ENCODE measurements at places on chromosomes 4 and X. TPM values are rescaled to one million over a fixed set of nuclear protein-coding genes. Genes with fewer than 3 reads are reported as not detected.

DNA sequence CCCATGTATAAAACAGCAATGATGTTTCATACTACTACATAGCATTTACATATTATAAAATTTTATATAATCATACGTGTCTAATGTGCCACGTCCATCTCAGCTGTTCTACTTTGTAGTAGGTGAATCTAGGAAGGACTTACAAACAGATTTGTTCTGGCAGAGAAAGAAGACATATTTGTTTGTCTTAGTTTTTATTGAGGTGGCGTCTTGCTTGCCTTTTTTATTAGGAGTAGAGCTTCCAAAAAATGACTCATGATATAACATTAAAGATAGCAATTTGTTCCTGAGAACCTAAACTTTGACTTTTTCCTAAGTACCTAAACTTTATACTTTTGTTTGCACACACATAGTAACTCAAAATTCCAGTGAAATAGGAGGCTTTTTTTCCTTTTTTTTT, 64.6 kb downstream of the CLDN22 start:
- DNase-seq: no peak

- peak; percentile 8 for DNase-seq
These were observed 133.6 kb upstream of the ARHGEF9 start for GRCh38 chrX:63918611-63919010.

GRCh38 chr4:122785099-122785498, 41.5 kb upstream of the FGF2 start:
- DNase-seq: no peak

DNA sequence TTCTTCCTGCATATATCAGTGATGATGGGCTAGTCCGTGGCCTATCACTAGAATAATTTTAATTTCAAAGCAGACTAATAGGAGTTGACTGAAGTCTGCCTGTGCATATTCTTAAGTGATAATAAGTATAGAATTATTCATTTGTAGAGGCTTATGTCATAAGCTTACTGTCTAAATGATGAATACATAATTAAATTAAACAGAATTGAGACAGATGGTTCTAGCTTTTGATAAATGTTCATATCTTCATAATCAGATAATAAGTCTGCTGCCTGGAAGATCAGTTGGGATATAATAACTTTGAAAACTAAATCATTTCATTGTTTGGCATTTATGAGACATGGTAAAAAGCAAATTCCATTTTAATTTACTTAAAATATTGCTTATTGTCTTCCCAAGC, 1175.6 kb downstream of the TECRL start:
- no peak for DNase-seq

DNA sequence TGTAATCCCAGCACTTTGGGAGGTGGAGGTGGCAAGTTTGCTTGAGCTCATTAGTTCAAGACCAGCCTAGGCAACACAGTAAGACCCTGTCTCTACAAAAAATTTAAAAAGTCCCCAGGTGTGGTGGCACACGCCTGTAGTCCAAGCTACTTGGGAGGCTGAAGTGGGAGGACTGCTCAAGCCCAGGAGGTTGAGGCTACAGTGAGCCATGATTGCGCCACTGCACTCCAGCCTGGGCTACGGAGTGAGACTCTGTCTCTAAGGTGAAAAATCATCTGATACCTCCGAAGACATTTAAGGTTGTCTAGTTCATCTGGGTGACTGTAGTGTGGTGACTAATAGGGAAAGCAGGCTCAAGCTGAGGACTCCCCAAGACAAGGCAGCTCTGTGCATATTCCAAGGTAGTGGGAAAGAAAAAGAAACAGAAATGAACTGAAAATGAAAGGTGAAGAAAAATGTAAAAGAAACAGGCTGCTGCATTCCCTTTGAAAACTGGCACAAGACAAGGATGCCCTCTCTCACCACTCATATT, 23.3 kb downstream of the FRYL start:
- DNase-seq: no peak

- DNase-seq: peak; percentile 6
These were observed 40.0 kb downstream of the TXK start for GRCh38 chr4:48093991-48094416.

DNA sequence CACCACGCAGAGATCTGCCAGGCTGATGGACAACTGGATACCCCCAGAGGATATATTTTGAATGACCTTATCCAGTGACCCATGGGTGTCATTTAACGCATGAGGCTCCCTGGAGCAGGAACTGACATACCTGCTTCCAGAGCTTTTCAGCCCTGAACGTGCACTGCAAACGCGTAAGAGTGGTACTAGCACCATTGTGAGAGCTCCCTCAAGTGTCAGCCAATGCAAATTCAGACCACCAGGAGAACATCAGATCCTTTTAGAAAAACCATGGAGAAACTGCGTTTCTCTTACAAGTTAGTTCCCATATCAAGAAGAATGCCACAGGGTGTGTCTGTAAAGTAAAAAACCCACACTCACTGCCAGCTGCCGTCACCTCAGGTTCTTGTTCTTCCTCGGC, 7.3 kb downstream of the TREX2 start:
- no peak for DNase-seq

- DNase-seq: no peak
These were observed 325.5 kb upstream of the SLC7A11 start for GRCh38 chr4:138567696-138568095.

- DNase-seq: no peak
These were observed 67.5 kb downstream of the NHSL2 start for GRCh38 chrX:71978164-71978563.

DNA sequence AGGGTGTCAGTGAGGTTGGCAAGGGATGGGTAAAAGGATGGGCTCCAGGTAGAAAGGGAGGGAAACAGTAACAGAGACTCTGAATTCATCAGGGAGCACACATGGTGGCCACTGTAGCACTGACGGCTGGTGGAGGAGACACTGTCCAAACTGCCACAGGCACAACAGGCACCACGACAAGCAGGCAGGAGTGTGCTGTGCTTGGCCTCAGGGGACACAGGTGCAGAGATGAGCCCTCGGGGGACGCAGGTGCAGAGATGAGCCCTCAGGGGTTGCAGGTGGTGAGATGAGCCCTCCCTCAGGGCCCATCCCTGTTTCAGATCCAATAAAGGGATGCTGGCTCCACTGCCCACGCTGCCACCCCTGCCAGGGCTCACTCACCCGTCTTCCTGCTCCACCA, 7.6 kb downstream of the PDE6B start:
- DNase-seq: no peak

GRCh38 chr4:38663090-38663800, 754 bp upstream of the KLF3 start:
- no peak for DNase-seq

GRCh38 chr4:141417387-141417786, 196.7 kb downstream of the ZNF330 start:
- DNase-seq: peak; percentile 54

GRCh38 chrX:134990475-134990800, 353 bp upstream of the SMIM10 start:
- DNase-seq: no peak

- DNase-seq: no peak
These were observed 19.4 kb upstream of the AR start for GRCh38 chrX:67524428-67524827.

- no peak for DNase-seq
These were observed 83.2 kb upstream of the SCML1 start for GRCh38 chrX:17654116-17654515.

GRCh38 chr4:84928089-84928488, 38.4 kb downstream of the WDFY3 start:
- no peak for DNase-seq

DNA sequence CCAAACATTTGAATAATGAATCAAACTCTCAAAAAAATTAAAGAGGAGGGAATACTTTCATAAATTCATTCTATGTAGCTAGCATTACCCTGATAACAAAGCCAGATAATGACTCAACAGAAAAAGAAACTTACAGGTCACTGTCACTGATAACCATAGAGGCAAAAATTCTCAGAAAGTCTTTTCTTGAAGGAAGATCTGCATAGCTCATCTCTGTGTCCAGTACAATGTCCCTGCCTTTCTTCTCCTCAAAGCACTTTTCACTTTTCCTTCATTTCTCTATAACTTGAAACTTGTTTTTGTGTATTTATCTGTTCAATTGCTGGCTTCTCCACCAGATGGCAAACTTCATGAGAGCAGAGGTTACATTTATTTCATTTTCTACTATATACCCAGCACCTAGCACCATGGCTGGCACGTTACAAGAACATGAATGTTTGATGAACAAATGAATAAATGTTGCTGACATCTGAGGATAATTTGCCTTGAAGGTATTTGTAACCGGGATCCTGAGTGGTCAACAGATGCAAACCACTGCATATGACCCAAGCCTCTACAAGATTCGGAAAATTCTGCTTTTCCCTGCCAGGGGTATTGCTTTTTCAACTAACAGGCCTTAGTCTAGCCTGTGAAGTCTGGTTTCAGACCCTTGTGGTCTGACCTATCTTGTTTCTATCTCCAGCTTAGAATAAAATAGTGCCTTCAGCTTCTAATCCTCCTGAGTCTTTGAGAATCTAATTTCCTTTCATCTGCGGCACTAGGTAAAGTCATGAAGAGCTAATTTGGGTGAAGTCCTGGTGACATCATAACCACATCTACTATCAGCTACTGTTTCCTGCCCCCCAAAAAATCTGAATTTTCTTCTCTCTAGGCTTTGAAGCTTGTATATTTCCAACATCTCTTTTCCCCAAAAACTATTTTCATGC, 52.5 kb upstream of the ANTXR2 start:
- DNase-seq: no peak

DNA sequence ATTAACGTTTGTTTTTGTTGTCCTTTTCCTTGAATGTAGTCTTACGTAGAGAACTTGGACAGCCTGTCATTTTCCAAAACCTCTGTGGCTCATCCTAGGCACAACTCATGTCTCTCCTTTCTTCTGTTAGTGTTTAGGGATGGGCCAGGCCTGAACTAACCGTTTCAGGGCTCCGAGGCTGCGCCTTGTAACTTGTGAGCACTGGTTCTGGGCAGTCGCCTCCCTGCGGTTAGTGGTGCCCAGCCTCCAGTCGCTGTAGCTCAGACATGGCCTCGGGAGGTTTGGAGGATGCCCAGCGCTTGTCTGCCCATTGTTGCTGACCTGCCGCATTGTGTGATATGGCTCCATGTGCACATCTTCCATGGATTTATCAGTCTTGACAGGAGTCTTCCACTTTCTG, 32.8 kb downstream of the TMEM131L start:
- no peak for DNase-seq

GRCh38 chr4:156374069-156374468, 420.4 kb upstream of the CTSO start:
- no peak for DNase-seq

GRCh38 chr4:128862608-128863311, 53.3 kb downstream of the JADE1 start:
- no peak for DNase-seq

Gene SMR3B
- not detected for total RNA-seq

Gene DCAF16
- 10.8 TPM for total RNA-seq

Gene BANK1
- total RNA-seq: 1.1 TPM

Gene FAAH2
- total RNA-seq: not detected

Gene GIMD1
- total RNA-seq: not detected

Gene TXK
- total RNA-seq: not detected

Gene ADH1A
- not detected for total RNA-seq

Gene AKAP17A
- 63.5 TPM for total RNA-seq

Gene SAGE1
- not detected for total RNA-seq

Gene APELA
- not detected for total RNA-seq

Gene FRMD7
- total RNA-seq: not detected

Gene CT55
- not detected for total RNA-seq

Gene NAP1L2
- 0.10 TPM for total RNA-seq
